ENCODE measurements at places on chromosomes 6 and 20.

DNA sequence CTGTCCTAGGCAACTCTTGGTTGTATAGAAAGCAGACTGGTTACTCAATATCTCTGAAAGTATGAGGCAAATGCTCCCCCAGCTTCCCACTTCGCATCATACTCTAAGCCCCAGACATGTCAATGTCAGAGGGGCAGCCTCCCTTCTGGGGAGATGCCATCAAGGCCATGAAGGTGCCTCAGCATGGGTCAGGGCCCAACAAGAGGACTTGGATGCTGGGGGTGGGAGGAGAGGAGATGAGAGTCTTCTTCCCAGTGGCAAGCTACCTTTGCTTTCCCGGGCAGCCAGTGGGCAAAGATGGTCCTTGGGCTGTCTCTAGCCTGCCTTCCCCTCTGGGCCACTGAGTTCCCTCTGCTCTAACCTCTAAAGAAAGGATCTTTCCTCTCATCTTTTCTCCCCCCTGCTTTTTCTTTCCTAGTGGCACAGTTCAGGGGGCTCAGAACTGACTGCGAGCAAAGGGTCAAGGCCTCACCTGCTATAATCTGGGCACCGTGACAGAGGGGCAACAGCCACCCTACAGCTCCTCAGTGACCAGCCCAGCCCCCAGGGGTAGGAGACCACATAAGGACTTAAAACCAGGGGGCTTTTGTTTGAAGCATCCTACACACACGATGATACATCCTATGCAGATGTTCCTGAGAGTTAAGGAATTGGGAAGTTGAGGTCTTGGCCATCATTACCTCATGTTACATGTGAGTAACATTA is 26.2 kb downstream of the MOCS1 start:
- DNase-seq = no peak

DNA sequence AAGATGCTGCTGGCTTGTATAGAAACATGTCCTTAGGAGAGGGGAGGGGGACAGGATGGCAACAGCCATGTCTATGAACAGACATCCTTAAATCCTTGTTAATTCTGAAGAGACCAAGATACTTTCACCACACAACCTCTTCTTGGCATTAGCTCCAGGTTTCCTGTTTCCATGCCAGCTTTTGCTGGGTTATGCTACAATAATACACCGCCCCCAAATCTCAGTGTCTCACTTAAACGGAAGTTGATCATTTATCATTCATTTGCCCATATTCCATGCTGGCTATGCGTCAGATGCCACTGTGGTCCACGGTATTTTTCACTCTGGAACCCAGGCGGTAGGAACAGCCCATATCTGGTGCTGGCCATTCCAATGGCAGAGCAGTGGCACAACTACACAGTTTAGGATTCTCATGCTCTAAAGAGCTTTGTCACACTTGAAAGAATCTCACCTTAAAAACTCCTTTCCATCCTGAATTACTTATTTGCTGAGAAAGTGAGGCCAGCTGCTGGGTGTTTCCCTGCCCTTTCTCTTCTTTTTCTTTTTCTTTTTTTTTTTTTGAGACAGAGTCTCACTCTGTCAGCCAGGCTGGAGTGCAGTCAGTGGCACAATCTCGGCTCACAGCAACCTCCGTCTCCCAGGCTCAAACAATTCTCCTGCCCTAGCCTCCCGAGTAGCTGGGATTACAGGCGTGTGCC is 3.7 kb upstream of the RNASET2 start:
- DNase-seq = no peak

DNA sequence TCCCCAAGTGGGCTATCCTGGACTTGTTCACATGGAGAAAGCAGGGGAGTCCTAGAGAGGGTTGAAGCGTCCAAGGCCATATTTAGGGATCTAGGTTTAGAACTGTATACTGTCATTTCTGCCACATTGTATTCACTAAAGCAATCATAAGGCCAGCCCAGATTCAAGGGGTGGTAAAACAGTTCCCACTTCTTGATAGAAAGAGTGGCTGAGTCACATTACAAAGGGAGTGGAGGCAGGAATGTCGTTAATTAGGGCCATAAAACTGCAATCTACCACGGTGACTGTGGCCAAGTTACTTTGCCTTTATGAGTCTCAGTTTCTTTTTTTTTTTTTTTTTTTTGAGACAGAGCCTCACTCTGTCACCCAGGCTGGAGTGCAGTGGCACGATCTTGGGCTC is 7.4 kb upstream of the UBR2 start:
- DNase-seq = no peak

- no peak for DNase-seq
Measured at GRCh38 chr6:137823826-137824555, 43.1 kb upstream of the TNFAIP3 start.

DNA sequence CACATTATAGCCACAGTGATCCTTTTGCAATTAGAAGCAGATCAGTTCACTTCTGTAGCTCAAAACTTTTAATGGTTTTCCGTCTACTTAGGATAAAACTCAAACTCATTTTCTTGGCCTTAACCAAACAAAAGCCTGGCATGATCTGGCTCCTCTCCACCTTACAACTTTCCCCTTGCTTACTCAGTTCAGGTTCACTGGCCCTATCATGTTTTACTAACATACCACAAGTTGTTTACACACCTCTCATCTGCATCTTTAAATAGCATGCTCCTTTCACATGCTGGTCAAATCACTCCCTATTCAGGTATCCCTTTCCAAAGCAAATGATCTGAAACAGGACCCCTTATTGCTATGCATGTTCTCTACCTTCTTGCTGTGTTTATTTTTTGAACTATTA is 191.4 kb upstream of the FAM83B start:
- no peak for DNase-seq

GRCh38 chr20:23278172-23278571 is 72.4 kb upstream of the NXT1 start:
- DNase-seq = no peak

DNA sequence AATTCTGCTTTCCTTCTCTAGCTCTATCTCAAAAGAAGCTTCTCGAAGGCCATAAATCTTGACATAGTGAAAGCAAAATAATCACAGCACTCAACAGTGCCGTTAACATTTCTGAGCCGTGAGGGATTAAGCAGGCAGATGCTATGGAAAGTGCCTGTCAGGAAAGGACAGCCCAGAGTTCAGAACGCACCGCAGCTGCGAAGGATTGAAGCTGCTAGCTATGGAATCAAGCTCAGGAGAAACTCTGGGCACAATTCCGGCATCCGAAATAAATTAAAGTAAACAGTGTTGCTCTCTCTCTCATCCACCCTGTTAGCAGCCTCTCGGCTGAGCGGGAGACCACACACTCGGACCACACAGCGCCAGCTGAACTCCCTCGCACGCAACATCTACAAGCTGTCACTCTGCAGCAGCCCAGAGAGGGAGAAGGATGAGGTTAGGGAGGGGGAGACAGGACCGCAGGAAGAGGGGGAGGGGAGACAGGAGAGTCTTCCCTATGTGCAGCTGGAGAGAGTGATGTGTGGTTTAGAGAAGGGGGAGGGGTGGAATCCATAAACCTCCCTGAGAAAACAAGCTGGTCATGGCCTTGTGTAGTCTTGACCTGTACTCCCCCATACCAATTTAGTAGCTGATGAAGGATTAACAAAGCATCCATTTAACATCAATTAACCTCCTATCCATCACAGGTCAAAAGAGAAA is 9.0 kb downstream of the EXOC2 start:
- no peak for DNase-seq

- DNase-seq = no peak
Measured at GRCh38 chr20:16607364-16608276, 34.4 kb upstream of the KIF16B start.

- no peak for DNase-seq
Measured at GRCh38 chr20:41183831-41184230, 46.5 kb downstream of the PLCG1 start.

DNA sequence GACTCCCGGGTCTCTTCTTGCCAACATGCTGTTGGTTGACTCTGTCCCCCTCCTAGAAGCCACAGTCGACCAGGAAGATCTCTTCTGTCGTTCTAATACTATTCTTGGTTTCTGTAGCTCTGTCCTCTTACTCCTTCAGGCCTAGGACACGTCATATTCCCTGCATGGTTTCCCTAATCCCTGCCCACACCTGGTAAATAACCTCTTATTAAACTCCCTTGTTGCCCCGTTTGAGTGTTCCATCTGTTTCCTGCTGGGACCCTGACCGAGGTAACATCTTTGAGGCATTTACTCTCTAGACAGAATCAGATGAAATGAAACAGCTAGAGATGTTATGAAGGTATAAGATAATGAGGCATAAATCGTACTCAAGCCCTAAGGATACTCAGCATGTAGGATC is 68.1 kb downstream of the PLCB4 start:
- DNase-seq = no peak

GRCh38 chr6:145020114-145020513 is 715.2 kb downstream of the EPM2A start:
- DNase-seq = no peak

DNA sequence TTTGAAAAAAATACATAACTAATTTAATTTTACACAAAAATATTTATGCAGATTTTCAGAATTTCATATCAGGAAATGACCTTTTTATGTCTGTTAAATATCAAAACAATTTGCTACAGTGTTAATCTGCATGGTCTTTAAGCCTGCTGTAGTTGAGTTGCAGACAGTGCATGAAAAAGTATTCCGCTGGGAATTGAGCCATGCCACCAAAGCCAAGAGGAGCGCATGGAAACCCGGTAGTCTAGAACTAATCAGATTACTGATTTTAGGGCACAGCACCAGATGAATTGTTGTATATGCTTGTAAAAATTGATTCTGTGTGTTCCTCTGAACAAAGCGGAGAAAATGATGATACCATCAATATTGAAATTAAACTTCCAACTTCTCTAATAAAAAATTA is 34.3 kb upstream of the LAMP5 start:
- DNase-seq = no peak

DNA sequence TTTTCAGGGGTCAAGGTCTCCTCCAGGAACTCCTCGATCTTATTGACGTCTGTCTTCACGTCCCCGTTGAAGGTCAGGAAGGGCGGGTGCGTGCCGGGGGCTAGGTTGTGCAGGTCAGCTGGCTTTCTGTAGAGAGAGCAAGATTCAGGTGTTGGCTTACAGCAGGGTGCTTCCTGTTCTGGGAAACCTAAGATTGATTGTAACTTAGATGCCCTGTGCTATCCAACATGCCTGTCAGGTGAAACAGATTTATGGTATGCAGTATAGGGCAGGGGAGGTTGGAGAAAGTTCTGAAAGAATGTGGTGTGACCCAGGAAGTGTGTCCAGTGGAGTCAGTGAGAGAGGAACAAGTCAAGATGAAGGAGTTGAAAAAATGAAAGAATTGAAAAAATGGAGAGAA is 66.4 kb downstream of the CLIC5 start:
- DNase-seq = no peak

DNA sequence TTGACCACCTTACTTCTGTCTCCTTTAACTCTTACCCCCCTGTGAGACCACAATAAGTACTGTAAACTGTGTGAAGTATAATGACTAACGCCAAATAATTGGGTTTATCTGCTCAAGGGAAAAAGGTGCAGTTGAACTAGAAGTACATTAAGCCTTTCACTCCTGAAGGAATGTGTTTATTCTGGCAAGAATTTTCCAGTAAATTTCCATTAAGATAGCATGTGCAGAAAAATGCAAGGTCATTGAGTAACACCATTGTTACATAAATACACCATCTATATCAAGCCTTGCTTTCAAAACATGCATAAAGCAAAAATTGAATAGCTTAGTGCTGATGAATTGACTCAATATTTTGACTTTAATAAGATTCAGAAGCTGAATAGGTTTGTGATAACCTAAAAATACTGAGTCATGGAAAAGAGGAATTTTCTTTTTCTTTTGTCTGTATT is 65.4 kb downstream of the ARHGAP18 start:
- DNase-seq = no peak

DNA sequence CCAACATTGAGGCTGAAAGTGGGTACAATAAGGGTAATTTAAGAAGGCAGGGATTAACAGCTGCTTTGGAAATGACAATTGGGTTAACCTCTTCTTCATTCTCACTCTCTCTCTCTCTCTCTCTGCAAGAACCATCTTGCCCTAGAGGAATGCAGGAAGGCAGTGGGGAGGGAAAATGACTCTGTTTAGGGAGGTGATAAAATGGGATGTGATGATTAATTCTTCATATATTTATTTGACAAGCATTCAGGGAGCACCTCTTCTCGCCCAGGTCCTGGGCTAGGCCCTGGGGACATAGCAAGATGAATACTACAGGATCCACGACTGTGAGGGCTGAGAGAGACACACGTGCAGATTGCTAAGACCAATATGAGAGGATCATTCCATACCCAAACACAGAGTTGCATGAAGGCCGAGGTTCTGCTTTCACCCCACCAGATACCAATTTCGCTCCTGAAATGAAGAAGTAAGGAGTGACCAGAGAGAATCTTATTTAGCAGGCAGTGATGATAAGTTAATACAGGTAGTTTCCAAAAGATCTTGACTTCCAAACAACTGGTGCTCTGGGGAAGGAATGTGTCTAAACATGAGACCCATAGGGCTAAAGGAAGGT is 13.3 kb upstream of the PTPN1 start:
- no peak for DNase-seq

- DNase-seq = no peak
Measured at GRCh38 chr6:158038291-158039177, 56.9 kb downstream of the SYNJ2 start.

GRCh38 chr20:38125157-38126056 is 39.7 kb downstream of the TGM2 start:
- DNase-seq = peak; percentile 20

GRCh38 chr6:154602296-154602695 is 91.8 kb upstream of the CNKSR3 start:
- no peak for DNase-seq

DNA sequence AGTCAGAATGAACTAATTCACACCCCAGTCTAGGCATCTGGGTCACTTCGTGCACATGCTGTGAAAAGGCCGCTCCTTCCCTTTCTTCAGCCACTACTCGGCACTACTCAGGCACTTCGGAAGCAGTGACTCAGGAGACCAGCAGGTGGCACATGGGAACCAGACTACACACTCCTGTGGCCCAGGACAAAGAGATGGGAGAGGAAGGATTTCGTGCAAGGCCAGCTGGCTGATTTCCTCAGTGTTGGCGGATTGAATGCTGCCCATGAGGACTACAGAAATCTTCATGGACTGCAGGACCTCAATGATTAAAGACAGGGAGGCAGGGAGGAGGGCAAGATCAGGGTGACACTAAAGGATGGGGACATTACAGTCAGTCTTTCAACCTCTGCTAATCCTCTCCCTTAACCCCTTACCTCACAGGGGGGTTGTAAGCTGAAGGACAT is 117.8 kb upstream of the SPACA1 start:
- DNase-seq = peak; percentile 61

- DNase-seq = no peak
Measured at GRCh38 chr6:7035837-7036249, 71.9 kb upstream of the RREB1 start.

- DNase-seq = no peak
Measured at GRCh38 chr6:75556240-75556639, 45.4 kb upstream of the SENP6 start.
